Pericardium fibroblast (primary cell): ENCODE measurements at places on chromosomes 5 and 9. TPM values are rescaled to one million over a fixed set of nuclear protein-coding genes. Genes with fewer than 3 reads are reported as not detected.

Gene POU5F2
- 0.12 and 0.34 TPM in 2 replicates for total RNA-seq

Gene PCDHA9
- total RNA-seq: not detected in 2 replicates

Gene PRDM9
- total RNA-seq: not detected in 2 replicates

Gene CXCL14
- total RNA-seq: 0.58 TPM in 1 of 2 replicates, not detected in the other

Gene COL23A1
- 0.60 TPM in 1 of 2 replicates, not detected in the other for total RNA-seq

Gene SH3TC2
- 1.9 and 2.2 TPM in 2 replicates for total RNA-seq

Gene CATSPER3
- not detected in 2 replicates for total RNA-seq

Gene CER1
- total RNA-seq: not detected in 2 replicates

Gene GDF9
- total RNA-seq: under 0.01 TPM in 2 replicates

Gene NINJ1
- total RNA-seq: 22.3 and 35.7 TPM in 2 replicates

Gene TMEM267
- total RNA-seq: 3.7 and 11.6 TPM in 2 replicates

Gene YTHDC2
- total RNA-seq: 7.1 and 9.8 TPM in 2 replicates

Gene CDKN2A
- 7.7 and 41.4 TPM in 2 replicates for total RNA-seq

Gene FLT4
- 0.12 and 1.8 TPM in 2 replicates for total RNA-seq

Gene GADD45G
- 1.2 TPM in 1 of 2 replicates, not detected in the other for total RNA-seq

Gene SETD9
- total RNA-seq: 10.0 and 16.7 TPM in 2 replicates

Gene SARDH
- 4.9 and 8.1 TPM in 2 replicates for total RNA-seq

Gene MEGF10
- total RNA-seq: 4.1 TPM in 1 of 2 replicates, not detected in the other

Gene VAV2
- 7.3 and 9.9 TPM in 2 replicates for total RNA-seq

Gene NFX1
- 14.7 and 16.9 TPM in 2 replicates for total RNA-seq

Gene HAVCR2
- total RNA-seq: not detected in 2 replicates
